HuH-7.5 (cell line): ENCODE measurements at places on chromosomes 3 and 15.

DNA sequence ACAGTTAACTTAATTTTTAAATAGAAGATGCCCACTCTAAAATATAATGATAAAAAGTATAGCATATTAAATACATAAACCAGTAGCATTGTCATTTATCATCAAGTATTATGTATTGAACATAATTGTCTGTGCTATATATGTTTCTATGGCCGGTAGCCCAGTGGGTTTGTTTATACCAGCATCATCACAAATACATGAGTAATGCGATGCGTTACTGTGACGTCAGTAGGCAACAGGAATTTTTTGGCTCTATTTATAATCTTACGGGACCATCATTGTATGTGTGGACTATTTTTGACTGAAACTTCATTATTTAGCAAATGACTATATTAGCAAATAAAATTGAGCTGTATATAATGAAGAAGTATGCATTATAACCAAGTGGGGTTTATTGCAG, 82.1 kb downstream of the FLNB start:
- DNase-seq = no peak

DNA sequence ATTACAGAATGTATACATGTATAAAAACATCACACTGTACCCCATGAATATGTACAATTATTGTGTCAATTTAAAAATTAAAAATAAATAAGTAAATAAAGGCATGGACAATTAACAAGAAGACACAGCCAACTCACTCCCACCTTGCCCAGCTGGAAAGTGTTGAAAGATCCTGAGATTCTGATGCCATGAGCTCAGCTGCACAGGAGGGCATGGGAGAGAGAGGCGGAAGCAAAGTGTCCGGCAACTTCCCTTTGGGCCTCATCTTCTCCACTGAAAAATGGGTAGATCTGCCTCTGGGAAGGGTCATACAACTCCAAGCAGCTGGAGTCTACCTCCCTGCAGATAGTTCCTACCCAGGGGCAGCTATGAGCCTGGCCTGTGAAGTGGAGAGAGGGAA, 277.3 kb downstream of the UACA start:
- no peak for DNase-seq

GRCh38 chr3:134365766-134366065, 8.5 kb downstream of the AMOTL2 start:
- peak; percentile 12 for DNase-seq

- no peak for DNase-seq
These were observed 117.7 kb downstream of the CCNL1 start for GRCh38 chr3:157042226-157042625.

- DNase-seq = no peak
These were observed 11.4 kb downstream of the CCDC12 start for GRCh38 chr3:46965151-46965550.

GRCh38 chr3:57389271-57389670, 96.8 kb upstream of the ASB14 start:
- DNase-seq = no peak

- no peak for DNase-seq
These were observed 61.6 kb downstream of the SAMMSON start for GRCh38 chr3:70061096-70061495.

- DNase-seq = no peak
These were observed 115.4 kb upstream of the PRICKLE2 start for GRCh38 chr3:64340641-64341101.

DNA sequence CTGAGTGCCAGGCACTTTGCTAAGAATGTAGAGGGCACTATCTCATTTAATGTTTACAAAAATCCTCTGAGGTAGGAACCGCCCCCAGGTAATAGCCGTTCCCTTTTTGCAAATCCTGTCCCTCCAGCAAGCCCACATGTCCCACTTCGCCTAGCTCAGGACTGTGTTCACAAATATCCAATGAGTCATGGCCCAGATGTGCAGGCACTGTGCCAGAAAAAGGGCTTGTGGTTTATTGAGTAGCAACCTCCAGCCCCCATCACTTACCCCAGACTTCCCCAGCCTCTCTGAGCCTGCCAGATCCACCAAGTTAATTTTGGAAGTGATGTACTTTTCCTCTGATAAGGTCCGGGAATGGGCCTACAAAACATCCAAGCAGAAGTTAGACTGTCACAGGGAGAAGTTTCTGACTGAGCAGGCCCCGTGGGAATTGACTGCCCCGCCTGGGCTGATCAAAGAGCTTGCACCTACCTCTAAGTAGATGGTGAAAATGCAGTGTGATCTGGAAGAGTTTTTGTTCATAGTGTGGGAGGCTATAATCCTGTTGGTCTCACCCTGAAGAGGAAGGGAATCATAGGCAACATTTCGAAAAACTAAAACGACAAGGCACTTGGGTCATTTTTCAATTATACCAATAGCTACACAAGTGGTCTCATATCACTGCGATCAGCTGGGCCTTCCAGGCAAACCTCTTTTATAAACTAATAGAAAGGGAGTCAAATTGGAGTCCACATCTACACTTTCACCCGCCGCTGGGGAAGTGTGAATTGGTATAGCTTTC, 15.7 kb downstream of the KIF9 start:
- DNase-seq = no peak

DNA sequence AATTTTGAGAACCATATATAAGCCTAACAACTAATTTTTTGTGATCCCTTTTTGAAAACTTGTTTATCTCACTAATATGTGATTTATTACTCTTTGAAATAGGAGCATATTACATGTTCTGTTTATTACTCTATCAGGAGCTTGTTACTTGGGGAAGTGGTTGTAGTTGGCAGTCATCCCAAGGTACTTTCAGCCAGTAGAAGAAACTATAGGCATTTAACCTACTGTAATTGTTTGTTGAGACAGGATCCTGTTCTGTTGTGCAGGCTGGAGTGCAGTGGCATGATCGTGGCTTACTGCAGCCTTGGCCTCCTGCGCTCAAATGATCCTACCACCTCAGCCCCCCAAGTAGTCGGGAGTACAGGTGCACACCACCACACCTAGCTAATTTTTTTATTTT, 195.6 kb downstream of the TCF12 start:
- DNase-seq = no peak
